ENCODE measurements at places on chromosomes 3 and 15.

GRCh38 chr15:57943754-57944420 is 121.6 kb downstream of the ALDH1A2 start:
- no peak for DNase-seq

DNA sequence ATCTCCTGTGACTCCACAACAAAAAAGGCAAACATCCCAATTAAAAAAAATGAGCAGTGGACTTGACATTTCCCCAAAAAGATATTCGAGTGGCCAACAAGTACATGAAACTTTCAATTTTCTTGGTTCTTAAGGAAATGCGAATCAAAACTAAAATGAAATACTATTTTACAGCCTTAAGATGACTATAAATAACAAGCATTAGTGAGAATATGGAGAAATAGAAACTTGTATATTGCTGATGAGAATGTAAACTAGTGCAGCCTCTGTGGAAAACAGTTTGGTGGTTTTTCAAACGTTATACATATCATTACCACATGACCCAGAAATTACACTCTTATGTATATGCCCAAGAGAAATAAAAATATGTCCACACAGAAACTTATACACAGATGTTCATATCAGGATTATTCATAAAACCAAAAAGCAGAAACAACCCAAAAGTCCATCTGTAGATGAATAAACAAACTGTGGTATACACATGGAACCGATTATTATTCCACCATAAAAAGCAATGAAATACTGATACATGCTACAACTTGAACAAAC is 153.2 kb upstream of the GPR149 start:
- DNase-seq: no peak

GRCh38 chr3:46693038-46693891 is at the start of gene ALS2CL:
TSS of gene ALS2CL (minus strand) at chr3:46693679. CDS start at chr3:46689440, 4,239 bp downstream.
- DNase-seq: peak; percentile 22

GRCh38 chr3:122969585-122970469 is 57.7 kb downstream of the SEMA5B start:
- DNase-seq: no peak

GRCh38 chr15:101188637-101189408 is 63.0 kb downstream of the CHSY1 start:
- DNase-seq: no peak

DNA sequence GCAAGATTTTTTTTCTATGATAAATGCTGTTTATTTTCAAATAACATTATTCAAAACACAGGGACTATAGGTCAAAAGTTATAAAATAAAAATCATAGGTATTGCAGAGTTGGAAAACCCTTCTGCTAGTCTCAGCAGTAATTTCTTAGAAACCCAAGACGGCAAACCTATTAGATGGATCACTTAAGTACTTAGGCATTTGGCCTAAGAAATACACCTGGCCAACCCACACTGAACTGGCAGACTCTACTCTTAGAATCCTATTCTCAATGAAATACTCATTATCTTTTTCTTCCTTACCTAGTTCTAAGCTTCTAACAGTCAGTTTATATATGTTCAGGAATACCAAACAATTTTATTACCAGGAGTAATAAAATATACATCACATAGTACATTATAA is 30.5 kb upstream of the RIOX2 start:
- no peak for DNase-seq

DNA sequence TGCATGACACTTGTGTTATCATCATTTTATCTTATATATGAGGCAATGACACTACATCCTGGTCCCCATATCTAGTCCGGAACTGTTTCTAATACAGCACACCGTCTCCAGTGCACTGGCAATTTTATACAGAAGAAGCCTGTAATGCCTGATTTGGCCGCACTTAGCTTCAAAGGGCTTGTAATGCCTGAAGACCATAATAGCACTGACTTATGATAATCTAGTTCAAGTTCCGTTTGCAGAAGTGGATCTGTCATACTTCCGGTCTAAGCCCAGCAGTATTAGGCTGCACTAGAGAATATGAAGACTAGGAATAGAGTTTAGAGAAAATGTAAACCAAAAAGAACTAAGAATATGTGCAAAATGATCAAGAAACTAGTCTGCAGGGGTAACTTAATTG is 1.3 kb downstream of the BNIP2 start:
- peak; percentile 87 for DNase-seq

DNA sequence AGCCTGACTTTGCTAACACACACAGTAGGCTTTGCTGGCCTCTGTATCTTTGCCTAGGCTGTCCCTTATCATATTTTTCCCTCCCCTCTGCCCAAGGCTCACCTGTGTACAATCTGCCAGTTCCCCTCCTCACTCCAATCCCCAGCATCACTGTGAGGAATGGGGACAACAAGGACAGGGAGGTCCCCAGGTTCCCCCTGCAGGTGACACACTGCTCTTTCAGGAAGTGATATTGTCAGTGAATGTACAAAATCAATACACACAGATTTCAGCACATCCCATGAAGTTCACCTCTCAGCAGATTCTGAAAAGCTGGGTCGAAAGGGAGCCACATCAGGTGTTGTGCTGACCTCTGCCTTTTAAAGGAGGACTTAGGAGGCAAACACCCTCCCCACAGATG is 177.5 kb downstream of the RAB11A start:
- DNase-seq: peak; percentile 14

DNA sequence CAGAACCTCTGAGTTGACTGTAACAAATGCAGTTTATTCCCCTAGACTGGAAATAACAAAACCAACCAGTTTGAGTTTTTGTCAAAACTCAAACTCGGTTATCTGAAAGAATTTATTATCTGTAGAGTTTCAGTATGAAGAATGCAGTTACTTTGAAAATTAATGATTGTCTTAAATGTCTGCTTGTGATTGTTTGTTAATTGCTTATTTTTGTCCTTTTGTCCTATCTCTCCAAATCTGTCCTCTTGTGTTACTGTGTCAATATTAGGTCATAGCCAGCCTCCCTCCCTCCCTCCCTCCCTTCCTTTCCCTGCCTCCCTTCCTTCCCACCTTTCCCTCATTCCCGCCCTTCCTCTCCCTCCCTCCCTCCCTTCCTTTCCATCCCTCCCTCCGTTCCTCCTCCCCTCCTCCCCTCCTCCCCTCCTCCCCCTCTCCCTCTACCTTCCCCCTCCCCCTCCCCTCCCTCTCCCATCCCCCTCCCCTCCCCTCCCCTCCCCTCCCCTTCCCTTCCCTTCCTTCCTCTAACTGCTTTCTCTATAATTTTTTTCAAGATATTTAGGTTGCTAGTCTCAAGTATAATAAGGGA is 153.5 kb downstream of the FNDC3B start:
- no peak for DNase-seq

GRCh38 chr3:151971814-151972579 is 98.6 kb downstream of the SUCNR1 start:
- no peak for DNase-seq

- peak; percentile 1 for DNase-seq
These were observed 232.7 kb downstream of the MECOM start for GRCh38 chr3:169430707-169431404.

DNA sequence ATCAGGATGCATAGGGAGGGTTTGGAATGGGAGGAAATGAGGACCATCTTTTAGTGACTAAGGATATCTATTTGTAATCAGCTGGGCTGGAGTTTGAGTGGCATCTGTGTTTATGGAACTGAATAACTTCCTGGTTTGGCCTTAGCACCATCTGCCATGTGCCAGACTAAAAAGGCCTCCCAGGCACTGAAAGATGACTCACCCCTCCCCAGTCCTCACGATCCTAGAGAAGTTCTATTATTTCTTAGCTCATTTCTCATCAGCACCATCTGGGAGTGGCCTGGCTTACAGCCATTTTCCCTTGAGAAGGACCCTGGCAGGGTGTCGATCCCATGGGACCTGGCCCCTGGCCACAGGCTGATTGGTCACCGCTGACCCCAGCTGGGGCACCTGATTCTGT is 23.9 kb upstream of the CTXND1 start:
- DNase-seq: no peak

DNA sequence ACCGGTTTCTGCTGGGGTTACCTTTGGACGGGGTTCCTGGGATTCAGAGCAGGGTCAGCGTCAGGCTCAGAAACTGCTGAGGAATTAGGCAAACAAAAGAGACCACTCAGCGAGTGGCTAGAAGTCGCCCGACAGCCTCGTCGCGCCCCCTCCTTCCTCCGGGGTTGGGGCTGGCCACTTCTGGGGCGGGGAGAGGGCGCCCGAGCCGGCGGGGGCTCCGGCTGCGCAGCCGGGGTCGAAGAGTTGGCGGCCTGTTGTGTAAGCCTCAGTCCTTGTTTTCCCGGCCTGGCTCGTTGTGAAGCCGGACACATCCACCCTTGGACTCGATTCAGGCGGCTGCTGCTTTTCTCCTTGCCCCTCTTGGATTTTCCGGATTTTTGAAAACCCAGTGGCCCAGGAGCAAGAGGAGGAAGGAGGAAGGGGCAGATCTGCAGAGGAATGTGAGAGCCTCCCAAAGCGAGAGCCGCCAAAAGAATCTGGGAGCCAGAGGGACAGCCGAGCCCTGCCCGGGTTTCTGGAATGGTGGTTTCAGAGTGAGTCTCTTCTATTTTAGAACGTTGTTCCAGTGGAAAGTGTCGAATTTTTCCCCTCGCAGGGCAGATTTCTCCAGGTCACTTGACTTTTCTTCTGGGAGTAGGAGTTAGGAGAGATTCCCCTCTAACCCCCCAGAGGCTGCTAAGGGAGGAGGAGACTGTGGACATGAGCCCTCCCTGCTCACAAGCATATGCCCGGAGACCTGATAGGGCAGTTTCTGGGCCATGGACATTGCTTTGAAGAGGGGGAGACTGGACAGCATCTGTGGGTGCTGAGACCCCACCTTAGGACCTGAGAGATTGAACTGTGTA is 666 bp downstream of the SNX33 start:
- no peak for DNase-seq

GRCh38 chr15:71752604-71753289 is 57.6 kb upstream of the NR2E3 start:
- peak; percentile 33 for DNase-seq

- no peak for DNase-seq
These were observed 30.8 kb downstream of the IRAK2 start for GRCh38 chr3:10195366-10196089.

DNA sequence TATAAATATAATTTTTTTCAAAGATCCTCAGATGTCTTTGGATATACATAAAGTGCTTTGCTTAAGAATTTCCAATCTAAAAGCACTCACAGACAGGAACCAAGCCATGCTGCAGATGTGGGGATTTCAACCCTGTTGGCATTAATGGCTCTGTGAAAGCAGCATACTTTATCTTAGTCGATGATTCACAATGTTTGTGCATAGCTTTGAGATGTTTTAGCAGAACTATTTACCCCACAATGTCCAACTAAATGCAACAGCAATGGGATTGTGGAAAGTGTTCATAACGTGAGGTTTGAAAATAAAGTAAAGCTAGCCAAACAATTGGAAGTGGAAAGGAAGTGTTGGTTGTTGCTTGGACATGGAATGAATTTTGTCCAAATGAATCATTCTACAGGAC is 371.4 kb downstream of the SOX2 start:
- no peak for DNase-seq

DNA sequence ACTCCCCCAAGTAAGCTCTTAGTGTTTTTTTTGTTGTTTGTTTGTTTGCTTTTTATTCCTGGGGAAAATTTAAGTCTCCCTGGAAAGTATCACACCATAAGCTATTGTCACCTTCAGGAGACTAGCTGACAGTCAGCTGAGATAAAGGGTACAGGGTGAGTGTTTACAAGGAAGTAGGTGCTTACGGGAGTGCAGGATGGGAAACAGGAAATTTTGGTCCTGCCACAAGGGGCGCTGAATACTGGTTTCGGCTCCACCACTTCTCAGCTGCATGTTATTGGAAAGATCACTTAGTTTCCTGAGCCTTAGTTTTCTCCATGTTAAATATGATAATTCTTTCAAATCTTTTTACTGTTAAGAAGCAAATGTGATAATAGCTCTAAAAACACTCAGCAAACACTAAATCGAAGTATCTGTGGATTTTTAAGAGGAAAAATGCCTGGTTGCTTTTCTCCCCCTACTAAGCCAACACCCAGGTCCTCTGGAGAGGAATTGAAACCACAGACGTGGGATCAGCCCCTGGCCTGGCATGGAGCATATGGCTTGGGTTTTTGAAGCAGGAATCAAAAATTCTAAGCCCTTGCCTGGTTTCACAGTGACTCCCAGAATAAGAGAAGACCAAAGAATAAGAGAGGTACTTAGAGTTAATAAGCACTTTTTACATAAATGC is 90.7 kb downstream of the SCN11A start:
- DNase-seq: peak; percentile 56

GRCh38 chr15:22861161-22861560 is 22.7 kb downstream of the NIPA2 start:
- DNase-seq: no peak
